ENCODE measurements at places on chromosomes 1 and 21.

DNA sequence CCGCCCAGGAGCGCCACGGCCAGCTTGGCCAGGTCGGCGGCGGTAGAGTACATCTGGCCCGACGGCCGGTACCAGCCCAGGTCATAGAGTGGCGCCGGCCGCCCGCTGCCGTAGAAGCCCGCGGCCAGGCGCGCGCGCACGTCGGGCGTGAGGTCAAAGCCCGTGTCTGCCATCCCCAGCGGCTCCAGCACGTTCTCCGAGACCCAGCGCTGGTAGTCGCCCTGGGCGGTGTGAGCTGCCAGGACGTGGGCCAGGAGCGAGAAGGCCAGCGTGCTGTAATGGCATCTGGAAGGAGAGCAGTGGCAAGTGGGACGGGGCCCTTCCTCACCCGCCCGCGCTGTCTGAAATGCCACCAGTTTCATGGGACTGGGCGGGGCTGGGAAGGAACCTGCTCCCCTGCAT is 18.9 kb downstream of the LACTBL1 start:
- no peak for DNase-seq

- DNase-seq: no peak
Observed at GRCh38 chr1:15931884-15932283, 44.0 kb downstream of the ZBTB17 start.

DNA sequence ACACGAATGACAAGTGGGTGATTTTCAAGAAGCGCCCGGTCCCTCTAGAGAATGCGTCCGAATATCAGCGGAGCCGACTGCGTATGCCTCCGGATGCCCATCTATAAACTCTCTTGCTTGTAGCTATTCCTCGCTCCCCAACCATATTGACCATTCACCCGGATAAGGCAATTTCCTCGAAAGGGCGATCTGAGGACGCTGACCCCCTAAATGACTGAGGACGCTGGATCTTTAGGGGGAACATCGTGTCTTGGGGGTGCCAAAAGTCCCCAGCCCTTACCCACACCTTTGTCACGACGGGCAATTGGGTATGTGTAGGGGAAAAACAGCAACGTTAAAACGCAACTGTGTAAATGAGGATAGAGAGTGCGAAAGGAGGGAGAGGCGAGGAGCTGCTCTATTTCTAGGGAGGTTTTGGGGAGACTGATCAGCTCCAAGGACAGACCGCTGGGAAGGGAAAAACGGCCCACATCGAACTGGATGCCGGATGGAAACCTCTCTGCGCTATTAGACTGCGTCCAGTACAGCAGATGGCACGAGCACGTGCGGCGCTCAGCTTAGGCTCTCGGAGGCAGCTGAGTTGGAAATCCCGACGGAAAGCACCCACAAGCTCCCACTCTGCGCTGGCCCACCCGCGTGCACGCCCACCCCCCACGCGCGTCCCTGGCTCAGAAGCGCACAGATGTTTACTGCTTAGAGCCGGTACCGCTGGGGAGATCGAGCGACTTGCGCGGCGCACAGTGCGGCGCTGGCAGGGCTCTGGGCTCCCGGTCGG is 2.9 kb upstream of the PRRX1 start:
- no peak for DNase-seq

GRCh38 chr21:41604583-41605041 is 96.7 kb upstream of the TMPRSS2 start:
- no peak for DNase-seq

DNA sequence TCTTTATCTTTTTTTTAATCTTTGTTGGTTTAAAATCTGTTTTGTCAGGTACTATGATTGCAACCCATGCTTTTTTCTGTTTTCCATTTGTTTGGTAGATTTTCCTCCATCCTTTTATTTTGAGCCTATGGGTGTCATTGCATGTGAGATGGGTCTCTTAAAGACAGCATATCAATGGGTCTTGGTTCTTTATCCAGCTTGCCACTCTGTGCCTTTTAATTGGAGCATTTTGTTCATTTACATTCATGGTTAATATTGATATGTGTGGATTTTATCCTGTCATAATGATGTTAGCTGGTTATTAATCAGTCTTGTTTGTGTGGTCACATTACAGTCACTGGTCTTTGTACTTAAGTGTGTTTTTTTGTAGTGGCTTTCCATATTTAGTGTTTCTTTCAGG is 159.9 kb downstream of the CENPF start:
- DNase-seq: no peak

- no peak for DNase-seq
Observed at GRCh38 chr1:155983191-155984024, 5.1 kb upstream of the ARHGEF2 start.

DNA sequence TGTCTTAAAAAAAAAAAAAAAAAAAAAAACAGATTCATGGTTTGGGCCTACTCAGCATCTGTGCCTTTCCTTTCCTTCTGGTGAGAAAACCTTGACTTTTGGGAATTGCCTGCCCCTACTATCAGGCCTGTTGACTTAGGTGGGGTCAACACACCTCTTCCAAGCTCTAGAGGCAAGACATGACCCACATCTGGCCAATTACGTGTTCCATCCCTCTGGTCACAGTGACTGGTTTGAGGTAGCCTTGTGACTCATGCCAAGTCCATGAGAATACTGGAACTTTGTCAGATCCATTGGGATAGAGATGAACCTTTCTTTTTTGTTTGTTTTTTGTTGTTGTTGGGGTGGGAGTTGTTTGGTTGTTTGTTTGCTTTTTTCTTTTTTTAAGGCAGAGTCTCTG is 37.3 kb upstream of the KHDRBS1 start:
- DNase-seq: no peak

DNA sequence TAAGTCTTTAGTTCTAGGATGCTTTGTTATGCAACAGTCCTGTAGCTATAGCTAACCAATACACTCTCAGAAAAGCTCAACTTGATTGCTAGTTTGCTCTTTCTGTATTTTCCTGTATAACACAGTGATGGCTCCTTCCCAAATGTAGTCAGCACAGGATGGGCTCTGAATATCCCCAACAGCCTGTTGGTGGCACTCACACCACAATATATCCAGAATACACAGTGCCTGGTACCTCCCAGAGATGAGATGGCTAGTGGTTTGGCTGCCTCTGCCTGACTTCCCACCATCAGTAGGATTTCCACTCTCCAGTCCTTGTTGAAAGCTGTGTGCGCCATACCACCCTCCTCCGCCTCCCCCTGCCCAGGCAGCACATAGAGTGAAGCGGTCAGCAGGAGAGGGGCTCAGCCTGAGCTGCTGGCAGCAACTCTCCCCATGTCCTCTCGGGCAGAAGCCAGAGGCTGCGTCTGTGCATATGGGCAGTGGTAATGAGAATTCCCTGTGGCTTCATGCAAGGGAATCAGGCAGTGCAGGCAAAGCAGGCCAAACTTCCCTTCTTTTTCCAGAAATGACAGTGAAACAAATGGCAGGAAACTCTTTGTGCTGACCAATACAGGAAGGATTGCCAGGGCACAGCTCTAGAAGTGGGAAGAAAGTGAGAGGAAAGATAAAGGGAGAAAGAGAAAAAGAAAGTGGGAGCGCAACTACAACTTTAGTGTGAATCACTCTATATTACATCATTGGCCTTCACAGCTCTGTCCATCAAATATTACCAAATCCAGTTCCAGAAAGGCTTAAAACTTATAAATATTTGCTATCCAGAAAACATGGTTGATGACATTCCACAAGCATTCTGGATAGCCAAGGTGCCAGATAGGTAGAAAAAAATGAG is 49.7 kb downstream of the LMX1A start:
- no peak for DNase-seq

DNA sequence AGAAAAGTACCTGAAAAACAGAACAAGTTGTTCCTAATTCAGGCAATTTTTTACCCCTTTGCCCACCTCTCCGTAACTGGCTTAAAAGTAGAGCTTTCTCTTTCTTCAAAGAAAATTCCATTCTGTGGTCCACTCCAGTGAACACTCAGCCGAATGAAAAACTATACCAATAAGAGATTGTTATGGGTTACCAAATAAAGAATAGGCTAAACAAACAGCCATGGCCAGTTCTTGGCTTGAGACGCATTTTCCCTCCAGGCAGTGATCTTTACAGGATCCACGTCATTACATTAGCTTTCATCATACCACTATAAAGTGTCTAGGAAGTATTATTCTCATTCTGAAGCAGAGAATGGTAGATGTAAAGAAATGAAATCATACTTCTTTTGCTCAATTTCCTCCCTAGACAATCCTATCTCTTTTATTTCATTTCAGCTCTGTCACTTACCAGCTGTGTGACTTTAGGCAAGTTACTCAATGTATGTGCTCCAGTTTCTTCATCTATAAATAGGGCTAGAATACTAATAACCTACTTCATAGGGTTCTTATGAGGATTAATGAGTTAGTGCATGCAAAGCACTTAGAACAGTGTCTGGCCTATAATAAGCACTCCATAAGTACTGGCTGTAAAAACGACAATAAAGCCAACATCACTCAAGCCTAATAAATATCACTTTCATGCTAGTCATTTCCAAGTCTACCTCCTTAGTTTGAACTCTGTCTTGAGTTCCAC is 26.5 kb upstream of the TRIM45 start:
- no peak for DNase-seq

DNA sequence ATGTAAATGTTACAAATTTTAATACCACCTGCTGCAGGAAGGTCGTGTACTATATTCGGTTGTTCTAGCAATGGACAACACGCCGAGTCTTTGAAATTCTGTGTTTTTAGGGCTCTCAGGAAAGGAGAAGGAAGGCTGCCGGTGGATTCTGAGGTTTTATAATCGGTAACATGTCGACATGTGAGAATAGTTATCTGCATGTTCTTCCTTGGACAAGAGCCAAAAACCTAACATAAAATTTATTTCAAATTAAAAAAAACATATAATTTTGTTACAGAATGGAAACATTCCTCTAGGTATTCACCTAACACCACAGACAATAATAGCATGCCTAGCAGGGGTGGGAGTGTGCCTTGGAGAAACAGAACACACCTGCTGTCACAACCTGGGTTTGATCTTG is 4.8 kb downstream of the PSMG1 start:
- DNase-seq: no peak

DNA sequence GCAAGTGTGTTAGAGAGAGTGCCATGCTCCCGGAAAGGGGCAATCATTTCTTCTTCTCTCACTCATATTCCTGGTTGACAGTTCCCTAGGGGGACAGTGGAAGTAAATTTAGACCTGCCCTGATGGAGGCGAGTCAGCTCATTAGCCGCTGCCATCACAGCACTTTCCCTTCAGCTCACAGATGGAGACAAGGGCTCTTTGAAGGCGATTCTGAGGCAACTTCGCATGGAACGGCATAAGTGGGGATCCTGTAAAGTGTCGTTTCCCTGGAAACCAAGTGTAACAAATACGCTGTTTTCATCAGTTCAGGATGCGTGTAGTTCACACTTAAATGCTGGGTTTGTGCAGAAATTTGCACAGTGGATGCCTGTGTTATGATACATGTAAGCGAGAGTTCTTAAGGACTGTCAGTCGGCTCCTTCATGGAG is 114.5 kb upstream of the TMPRSS15 start:
- no peak for DNase-seq

DNA sequence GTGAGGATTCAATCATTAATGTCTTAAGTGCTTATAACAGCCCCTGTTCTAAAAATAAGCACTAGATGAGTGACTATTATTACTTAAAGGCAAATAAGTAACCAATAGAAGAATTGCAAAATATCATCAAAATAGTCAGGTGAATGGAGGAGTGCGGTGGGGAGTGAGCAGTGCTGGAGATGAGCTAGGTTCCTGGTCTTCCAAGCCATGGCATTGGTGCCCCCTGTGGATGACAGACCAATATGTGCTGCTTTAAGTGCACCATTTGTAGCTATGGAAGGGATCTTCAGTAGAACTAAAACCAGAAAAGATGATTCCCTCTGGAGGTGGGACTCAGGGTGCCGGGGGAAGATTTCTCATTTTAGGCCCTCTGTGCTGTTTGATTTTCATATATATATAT is 46.1 kb upstream of the SLC30A1 start:
- DNase-seq: no peak

DNA sequence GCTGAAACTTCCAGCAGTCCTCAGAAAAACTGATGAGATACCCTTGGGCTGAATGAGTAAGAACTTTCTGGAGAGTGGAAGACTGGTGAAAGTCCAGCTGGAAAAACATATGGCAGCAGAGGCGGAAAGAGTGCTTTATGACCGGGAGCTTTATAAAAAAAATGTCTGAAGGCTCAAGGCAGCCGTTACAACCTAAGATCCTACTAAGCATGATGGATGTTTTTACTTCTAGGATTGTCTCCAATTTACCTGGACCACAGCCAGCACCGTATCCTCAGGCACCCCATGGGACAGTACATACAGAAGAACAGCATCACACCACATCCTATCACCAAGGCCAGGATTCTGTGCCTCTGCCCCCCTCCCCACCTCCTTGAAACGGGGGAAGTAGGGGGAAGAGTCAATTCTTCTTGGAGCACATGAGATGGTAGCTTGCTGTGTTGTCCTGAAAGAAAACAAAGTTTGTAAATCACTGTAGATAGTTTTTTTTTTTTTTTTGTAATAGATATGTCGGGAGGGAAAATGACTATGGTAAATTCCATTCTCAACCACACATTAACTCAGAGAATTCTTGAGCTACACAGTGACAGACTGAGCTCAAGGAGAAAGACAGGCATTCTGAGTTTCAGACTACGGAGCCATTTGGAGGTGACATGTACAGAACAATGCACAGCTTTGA is 11.8 kb upstream of the IRF2BP2 start:
- no peak for DNase-seq

GRCh38 chr1:74465193-74465681 is 47.2 kb downstream of the LRRC53 start:
- DNase-seq: no peak

GRCh38 chr1:91609551-91609950 is 108.9 kb downstream of the CDC7 start:
- DNase-seq: no peak

DNA sequence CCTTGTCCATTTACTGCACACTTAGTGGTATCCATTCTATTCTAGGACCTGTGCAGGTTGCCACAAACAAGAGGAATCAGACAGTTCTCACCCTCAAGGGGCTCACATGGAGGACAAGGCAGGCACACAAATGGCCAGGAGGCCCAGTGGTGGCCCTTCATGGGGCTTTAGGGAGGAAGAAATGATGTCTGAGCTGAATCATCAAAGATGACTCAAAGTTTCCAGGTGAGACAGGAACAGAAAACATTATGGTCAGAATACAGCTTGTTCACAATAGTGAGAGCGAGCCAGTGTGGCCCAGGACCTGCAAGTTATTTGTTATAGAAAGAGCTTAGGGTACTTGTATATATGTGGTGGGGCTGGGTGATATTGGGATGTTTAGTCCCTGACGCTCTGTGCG is 26.4 kb downstream of the SHISAL2A start:
- DNase-seq: no peak
